Kidney (tissue), 22 donors: ENCODE measurements at places on chromosomes 12 and 14.

GRCh38 chr14:70726651-70727375 is 82.5 kb downstream of the MAP3K9 start:
- no peaks in the 10 kb centered on the region for H3K4me1 ChIP-seq
- no peaks in the 10 kb centered on the region for H3K27me3 ChIP-seq
- no peak overlapping the region for H3K4me3 ChIP-seq

GRCh38 chr12:41459111-41459905 is 271.2 kb downstream of the PDZRN4 start:
- no peaks in the 10 kb centered on the region for H3K27me3 ChIP-seq
- H3K36me3 ChIP-seq: no peaks in the 10 kb centered on the region
- DNase-seq: no peak
- no peak overlapping the region for H3K4me3 ChIP-seq

DNA sequence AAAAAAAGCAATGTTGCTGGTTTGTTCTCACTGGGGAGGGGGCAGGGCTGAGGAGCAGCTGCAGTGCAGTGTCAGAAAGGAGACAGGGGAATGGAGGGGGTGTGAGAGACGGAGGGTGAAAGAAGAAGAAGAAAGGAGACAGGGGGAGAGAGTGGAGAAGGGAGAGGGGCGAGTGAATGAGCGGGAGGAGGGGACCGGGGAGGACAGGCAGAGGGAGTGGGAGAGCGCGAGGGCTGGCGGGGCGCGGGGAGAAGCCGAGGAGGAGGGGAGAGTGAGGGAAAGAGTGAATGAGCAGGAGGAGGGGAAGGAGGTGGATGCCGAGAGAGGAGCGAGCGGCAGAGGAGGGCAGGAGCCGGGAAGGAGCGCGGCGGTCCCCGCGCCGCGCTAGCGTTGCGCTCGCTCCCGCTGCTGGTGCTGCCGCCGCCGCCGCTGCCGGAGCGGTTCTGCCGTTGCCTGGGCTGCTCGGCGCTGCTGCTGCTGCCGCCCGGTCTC is at the start of gene NOVA1:
TSS of gene NOVA1 (minus strand) at position 445 of the 492 bp plus-strand sequence. CDS start 597 bp downstream, outside the sequence.
- no peak for DNase-seq
- no peaks in the 10 kb centered on the region for H3K4me1 ChIP-seq
- H3K27me3 ChIP-seq: no peaks in the 10 kb centered on the region
- no peaks in the 10 kb centered on the region for H3K36me3 ChIP-seq

DNA sequence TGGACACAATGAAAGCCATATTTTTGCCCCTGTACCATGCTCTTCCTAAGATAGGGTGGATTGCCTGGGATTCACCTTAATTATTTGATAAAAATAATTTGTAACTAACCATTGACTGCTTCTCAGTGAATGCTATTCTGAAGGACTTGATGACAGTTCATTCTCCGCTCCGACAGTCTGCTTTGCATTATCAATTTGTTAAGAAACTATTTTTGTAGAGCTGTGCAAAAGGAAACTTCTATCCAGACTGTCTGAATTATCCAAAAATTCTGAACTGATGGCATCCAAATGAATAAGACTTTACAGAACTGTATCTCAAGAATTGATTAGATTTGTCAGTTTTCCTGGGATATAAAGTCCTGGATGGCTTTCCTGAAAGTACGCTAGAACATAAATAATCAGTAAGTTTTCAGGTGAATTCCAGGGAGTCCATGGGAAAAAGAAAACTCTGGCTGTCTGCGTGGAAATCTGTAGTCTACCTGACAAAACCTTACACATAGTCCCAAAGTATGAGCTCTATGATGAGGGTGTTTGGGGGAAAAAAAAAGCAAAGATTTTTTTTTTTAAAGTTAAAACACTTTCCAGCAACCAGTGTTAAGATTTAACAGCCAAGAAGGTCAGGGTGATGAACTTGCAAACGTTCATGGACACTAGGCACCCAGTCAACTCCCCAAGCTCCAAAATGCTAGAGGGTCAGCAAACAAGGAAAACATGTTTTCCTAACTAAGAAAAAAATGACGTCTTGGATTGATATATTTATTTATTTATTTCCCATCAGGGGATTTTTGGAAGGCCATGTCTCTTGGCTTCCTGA is 291.1 kb upstream of the TBX3 start:
- H3K27ac ChIP-seq: no peak overlapping the region
- H3K27me3 ChIP-seq: no peaks in the 10 kb centered on the region
- no peak overlapping the region for H3K4me3 ChIP-seq
- no peaks in the 10 kb centered on the region for H3K36me3 ChIP-seq
- no peaks in the 10 kb centered on the region for H3K4me1 ChIP-seq

DNA sequence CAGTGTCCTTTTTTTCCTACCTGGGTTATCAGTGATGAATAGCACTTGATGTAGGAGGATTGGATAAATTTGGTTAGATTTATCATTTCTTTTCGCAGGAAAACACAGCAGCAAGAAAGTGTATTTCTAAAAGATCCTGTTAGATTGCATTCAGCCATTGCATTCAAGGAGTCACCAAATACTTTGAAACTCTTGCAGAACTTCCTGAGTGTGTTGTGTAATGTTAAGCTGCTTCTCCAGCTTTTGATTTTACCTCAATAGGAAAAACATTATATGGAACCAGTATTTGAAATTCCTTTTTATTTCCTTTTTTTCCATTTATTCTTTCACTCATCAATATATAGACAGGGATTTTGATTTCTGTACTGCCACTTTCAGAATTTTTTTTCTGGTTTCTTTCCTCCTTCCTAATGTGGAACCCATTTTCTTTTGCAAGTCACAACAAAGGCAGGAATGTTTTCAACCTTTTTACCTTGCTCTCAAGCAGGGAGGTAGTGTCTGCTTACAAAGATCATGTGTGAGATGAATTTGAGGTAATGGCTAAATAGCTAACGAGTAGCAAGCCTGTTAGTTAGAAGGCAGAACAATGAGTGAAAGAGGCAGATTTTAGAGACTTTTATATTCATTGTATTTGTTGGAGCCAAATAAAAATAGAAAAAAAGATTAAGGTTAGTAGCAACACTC is 56.2 kb downstream of the PPHLN1 start:
- no peak overlapping the region for H3K4me3 ChIP-seq
- no peaks in the 10 kb centered on the region for H3K36me3 ChIP-seq
- no peaks in the 10 kb centered on the region for H3K4me1 ChIP-seq
- no peak overlapping the region for H3K27ac ChIP-seq
- H3K27me3 ChIP-seq: no peaks in the 10 kb centered on the region

DNA sequence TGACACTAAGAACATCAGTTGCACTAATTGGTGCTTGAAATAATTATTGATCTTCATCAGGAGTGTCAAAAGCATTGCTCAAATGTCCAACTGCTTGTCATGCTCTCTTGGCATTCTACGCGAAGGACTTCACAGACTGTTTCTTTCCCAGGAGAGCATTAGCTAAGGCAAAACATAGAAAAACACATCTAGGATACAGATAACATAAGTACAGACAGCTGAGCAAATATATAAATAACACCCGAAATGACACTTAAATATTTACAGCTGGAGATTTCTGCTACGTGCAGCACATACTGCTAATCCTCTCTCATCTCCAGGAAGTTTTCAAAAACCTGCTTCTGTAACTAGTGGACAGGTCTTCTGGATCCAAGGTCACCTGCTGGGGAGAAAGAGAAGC is 120.0 kb upstream of the PRMT8 start:
- peak; percentile 22 for DNase-seq
- H3K4me1 ChIP-seq: no peaks in the 10 kb centered on the region
- H3K27me3 ChIP-seq: no peaks in the 10 kb centered on the region
- no peak overlapping the region for H3K27ac ChIP-seq

- no peaks in the 10 kb centered on the region for H3K4me1 ChIP-seq
- DNase-seq: no peak
- no peak overlapping the region for H3K27ac ChIP-seq
- no peaks in the 10 kb centered on the region for H3K27me3 ChIP-seq
These were observed 60.3 kb upstream of the KRR1 start for GRCh38 chr12:75571656-75572205.

DNA sequence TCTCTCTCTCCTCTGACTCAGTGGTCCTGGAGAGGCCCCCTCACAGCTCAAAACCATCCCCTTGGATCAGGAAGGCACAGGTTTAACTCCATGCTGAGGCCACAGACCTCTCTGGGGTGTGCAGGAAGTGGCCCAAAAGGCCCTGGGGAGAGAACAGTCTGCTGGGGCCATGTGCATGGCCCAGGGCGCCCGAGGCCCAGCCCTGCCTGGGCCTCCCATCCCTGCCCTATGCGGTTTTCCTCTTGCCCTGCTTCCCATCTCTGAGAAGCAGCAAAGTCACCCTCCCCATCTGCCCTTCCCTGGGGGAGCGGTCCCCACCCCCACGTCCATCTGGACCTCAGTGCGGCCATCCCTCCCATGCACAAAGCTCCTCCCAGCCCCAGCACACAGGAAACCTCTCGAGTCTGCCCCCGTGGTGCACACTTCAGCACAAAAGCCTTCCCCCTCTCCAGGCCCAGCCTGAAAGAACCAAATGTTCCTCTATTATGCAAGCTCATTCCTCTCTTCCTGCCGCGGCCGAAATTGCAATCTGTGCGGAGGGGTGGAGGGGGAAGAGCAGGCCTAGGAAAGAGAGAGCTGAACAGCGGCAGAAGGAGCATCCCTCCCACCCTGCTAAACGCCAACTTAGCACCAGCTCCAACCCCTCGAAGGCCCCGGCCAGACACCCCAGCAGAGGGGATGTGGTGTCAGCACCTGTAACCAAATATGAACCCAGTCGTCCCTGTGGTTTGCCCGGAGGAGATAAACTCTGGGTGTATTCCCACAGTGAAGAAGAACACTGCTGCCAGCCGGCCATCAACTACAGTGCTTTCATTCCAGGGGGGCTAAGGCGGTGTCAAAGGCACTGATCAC is 108.5 kb downstream of the SCARB1 start:
- no peak overlapping the region for H3K4me3 ChIP-seq
- peaks cover 16% of the 10 kb centered on the region for H3K4me1 ChIP-seq
- H3K27ac ChIP-seq: peak overlapping the region; percentile 45

GRCh38 chr12:99277591-99278379 is 369.8 kb upstream of the GARIN6 start:
- no peaks in the 10 kb centered on the region for H3K27me3 ChIP-seq
- no peaks in the 10 kb centered on the region for H3K4me1 ChIP-seq
- no peaks in the 10 kb centered on the region for H3K36me3 ChIP-seq

DNA sequence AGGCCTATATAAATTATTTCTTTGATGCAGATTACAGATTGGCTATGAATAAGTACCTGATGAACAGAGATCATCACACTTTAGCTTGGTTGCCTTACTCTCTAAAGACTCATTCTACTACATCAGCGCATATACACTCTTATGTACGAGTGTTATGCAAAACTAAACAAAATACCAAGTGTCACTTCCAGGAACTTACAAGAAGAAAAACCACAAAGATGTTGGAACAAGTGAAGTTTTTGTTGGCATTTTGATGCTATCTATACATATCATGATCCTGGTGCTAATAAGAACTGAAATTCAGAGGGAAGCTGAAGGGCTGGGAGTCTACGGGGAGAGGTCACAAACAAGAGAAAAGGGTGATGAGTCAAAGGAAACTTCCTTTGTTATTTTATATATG is 47.9 kb upstream of the CERS5 start:
- H3K27ac ChIP-seq: no peak overlapping the region
- peaks cover 2% of the 10 kb centered on the region for H3K36me3 ChIP-seq
- no peaks in the 10 kb centered on the region for H3K27me3 ChIP-seq
- no peak overlapping the region for H3K4me3 ChIP-seq
- no peak for DNase-seq

- no peak for DNase-seq
- H3K36me3 ChIP-seq: no peaks in the 10 kb centered on the region
- no peak overlapping the region for H3K27ac ChIP-seq
- H3K4me3 ChIP-seq: no peak overlapping the region
- no peaks in the 10 kb centered on the region for H3K27me3 ChIP-seq
- no peaks in the 10 kb centered on the region for H3K4me1 ChIP-seq
These were observed 27.9 kb downstream of the PPM1H start for GRCh38 chr12:62907078-62907477.

DNA sequence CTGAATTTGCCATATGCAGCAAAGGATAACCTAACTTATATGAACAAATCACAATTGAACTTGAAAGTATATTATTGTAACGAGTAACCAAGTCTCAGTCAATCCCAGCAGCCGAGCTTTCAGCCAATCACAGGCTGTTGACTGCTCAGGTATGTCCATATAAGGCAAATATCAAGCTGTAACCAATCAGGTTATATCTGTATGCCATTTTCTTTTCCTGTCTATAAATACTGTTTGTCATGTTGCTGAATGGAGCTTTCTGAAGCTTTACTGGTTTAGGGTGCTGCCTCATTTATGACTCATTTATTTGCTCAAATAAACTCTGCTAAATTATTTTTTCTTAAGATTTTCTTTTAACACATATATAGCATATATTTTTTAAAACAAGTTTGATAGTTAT is 1059.5 kb downstream of the GALC start:
- H3K4me1 ChIP-seq: no peaks in the 10 kb centered on the region
- no peaks in the 10 kb centered on the region for H3K36me3 ChIP-seq
- H3K27me3 ChIP-seq: no peaks in the 10 kb centered on the region
- H3K4me3 ChIP-seq: no peak overlapping the region
- no peak for DNase-seq

GRCh38 chr14:74627076-74627475 is 15.0 kb upstream of the LTBP2 start:
- H3K36me3 ChIP-seq: no peaks in the 10 kb centered on the region
- H3K4me1 ChIP-seq: no peaks in the 10 kb centered on the region

DNA sequence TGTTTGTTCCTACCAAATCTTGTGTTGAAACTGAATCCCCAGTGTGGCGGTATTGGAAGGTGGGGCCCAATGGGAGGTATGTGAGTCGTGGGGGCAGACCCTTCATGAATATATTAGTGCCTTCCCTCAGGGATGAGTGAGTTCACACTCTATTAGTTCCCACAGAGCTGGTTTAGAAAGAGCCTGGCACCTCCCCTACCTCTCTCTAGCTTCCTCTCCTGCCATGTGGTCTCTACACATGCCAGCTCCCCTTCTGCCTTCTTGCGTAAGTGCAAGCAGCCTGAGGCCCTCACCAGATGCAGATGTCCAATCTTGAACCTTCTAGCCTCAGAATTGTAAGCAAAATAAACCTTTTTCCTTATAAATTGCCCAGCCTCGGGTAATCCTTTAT is 105.8 kb downstream of the SPTSSA start:
- DNase-seq: no peak

DNA sequence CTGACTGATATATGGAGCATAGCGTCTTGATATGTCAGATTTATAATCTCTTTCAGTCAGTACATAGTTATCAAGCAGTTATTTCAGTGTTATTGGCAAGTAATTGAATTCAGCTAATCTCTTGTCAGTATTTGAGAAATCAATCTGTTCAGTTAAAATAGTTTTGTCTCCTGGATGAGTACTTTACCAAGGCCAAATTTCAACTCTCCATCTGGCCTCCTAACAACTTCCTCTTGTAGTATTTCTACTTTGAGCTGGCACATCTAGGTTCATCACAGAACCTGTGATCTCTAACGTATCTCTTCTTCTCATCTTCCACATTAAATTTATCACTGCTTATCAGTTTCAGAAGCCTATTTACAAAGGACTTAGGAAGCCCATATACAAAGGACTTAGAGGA is 690.5 kb downstream of the C12orf50 start:
- no peaks in the 10 kb centered on the region for H3K27me3 ChIP-seq
- no peak overlapping the region for H3K4me3 ChIP-seq
- H3K4me1 ChIP-seq: no peaks in the 10 kb centered on the region
- H3K36me3 ChIP-seq: no peaks in the 10 kb centered on the region
- no peak for DNase-seq

- H3K36me3 ChIP-seq: no peaks in the 10 kb centered on the region
- no peak for DNase-seq
- no peaks in the 10 kb centered on the region for H3K4me1 ChIP-seq
- no peak overlapping the region for H3K4me3 ChIP-seq
- no peaks in the 10 kb centered on the region for H3K27me3 ChIP-seq
These were observed 1.5 kb upstream of the KRT6A start for GRCh38 chr12:52494518-52494917.
